Umbilical cord (tissue), 2 donors: ENCODE measurements at places on chromosomes 3 and 15. TPM values are rescaled to one million over a fixed set of nuclear protein-coding genes. Genes with fewer than 3 reads are reported as not detected.

DNA sequence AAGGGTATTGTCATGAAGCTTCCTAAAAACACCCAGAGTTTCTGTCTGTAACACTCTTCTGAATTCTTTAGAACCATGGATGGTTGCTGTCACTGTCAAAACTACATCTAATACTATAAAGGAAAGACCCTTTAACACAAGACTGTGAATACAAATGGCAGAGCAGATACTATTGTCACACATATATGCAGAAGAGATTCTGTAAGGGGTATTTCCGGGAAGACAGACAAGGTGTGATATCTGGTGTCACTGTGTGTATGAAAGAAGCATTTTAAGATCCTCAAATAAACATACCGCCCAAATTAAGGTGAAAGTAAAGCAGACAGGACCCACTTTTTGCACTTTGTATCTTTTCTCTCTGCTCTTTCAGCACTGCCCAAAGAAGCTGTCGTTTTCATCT lies 306.4 kb downstream of the RORA start:
- DNase-seq = no peak

DNA sequence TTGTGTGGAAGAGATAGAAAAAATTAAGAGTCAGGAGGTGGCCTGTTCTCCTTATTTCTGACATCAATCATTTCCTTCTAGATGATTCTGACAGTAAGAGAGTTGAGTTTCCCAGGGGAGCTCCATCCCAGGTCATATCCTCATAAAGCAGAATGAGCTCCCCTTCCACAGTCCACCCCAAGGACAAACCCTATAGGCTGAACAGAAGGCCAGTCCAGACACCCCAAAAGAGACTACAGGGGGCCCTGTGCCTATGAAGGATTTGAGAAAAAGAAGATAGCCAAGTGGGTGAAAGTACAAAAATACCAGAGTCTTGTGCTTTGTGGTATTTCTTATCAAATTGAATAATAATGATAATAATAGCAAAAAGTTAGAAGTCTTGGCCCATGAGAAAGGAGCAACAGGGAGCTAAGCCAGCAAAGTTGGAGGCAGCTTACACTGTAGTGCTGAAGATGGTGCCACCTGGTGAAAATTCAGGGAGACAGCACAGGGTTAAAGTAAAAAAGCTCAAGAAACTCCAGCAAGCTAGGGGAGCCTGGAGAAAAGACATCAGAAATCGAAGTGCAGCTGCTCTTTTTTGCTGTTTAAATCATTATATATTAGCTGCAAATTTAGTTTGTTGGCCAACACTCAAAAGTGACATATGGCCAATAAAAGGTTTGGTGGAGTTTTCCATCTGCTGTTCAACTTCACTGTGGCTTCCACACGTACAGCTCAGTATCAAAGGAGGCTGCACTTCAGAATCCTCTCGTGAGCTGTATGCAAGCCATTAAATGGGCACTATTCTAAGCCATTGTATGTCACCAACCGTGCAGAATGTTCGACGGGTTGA lies 35.8 kb upstream of the SLC24A5 start:
- peak; percentile 55 for DNase-seq

- no peak for DNase-seq
Observed at GRCh38 chr15:95292785-95293450, 1037.6 kb upstream of the NR2F2 start.

- no peak for DNase-seq
Observed at GRCh38 chr3:120196333-120196732, 88.7 kb downstream of the GPR156 start.

DNA sequence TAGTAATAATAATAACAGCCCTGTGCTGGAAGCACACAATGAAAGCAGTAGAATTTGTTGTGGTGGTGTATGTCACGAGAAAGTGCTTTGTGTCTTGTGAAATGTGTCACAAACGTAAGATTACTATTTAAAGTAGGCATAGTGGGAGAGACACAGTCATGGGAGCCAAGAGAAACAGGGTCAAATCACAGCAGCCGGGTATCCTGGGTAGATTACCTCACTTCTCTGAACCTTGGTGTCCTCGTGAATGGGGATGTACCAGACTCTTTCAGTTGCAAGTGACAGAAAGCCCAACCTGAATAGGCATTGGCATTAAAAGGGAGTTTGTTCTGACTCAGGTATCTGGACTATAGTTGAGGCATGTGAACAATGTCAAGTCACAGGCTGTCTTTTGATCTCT lies 29.1 kb upstream of the SRGAP3 start:
- DNase-seq = no peak

GRCh38 chr3:59788133-59788532 lies 738.3 kb upstream of the CFAP20DC start:
- no peak for DNase-seq

- DNase-seq = peak; percentile 62
Observed at GRCh38 chr3:58630076-58630709, 36.4 kb downstream of the FAM3D start.

- DNase-seq = peak; percentile 72
Observed at GRCh38 chr15:41568350-41569017, 9.5 kb downstream of the TYRO3 start.

- DNase-seq = no peak
Observed at GRCh38 chr3:8313560-8314267, 187.9 kb upstream of the LMCD1 start.

DNA sequence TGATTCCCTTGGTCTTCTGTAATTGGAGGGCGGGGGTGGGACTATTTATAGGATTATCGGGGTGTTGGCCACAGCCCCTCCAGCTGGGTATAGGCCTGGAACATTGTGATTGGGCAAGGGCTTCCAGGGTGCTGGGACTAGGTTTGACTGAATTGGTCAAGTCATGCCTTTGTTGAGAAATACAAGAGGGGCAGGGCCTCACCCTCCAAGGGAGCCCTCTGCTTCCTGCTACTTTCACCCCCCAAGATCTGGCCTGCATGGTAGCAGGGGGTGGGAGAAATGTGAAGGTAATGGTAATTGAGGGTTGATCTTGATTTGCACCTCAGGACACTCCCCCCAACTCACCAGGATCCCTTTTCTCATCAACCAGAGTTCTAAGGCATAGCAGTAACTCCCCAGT lies 25.2 kb downstream of the TRIM71 start:
- no peak for DNase-seq

- DNase-seq = no peak
Observed at GRCh38 chr3:101963902-101964362, 114.6 kb downstream of the NFKBIZ start.

DNA sequence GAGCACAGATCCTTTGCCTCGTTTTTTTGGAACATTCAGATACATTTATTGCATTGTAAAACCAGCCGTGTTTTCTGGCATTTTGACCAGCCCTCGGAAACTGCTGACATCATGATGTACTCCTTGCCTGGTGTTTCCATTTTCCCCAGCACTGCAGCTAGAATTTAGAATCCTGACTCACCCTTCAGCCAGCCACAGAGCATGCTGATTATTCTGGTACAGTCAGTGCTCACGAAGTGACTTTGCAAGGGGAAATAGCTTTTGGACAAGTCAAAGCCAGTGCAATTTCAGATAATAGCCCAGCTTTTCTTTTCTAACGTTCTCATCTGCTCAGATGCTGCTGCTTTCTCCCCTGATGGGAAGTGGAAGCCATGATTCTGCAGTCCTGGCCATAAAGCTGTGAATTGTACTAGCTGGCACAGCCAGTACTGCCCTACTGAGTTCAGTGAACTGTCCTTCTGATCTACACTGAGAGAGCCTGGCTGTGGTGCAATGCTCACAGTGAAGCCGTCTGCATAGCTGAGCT lies 12.1 kb upstream of the CNBP start:
- peak; percentile 91 for DNase-seq

- no peak for DNase-seq
Observed at GRCh38 chr15:101599091-101599490, 53.1 kb downstream of the TM2D3 start.

DNA sequence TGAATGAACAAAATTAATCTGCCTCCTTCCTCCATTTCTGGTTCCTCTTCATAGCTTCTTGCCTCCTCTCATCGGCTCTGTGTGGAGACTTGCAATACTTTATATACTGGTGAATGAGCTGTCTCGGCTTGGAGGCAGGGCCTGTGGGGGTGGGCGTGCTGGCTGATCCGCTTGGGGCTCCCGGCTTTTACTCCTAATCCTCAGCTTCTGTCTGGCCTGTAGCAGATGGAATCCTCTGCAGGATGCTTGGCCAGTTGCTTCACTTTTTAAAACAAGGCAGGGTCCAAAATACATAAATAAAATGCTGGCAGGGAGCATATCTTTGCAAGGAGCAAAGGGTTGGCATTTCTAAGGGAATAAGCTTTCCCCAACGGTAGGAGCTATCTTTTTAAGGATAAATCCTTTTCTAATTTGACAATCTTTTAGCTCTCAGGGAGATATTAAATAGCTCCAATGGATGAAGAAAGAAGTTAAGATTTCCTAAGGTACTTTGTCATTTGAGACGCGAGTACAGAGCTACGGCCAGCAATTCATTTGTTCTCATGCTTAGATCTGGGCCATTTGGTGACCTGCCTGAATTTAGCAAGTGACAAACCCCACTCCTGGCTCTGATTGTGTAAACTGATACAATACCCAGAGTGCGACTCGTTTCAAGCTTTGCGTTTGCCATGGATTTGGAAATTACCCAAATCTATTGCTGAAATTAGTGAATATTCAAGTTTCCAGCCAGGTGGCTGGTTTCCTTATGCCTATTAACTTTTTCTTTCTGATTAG lies 18.9 kb downstream of the SV2B start:
- DNase-seq = peak; percentile 91

DNA sequence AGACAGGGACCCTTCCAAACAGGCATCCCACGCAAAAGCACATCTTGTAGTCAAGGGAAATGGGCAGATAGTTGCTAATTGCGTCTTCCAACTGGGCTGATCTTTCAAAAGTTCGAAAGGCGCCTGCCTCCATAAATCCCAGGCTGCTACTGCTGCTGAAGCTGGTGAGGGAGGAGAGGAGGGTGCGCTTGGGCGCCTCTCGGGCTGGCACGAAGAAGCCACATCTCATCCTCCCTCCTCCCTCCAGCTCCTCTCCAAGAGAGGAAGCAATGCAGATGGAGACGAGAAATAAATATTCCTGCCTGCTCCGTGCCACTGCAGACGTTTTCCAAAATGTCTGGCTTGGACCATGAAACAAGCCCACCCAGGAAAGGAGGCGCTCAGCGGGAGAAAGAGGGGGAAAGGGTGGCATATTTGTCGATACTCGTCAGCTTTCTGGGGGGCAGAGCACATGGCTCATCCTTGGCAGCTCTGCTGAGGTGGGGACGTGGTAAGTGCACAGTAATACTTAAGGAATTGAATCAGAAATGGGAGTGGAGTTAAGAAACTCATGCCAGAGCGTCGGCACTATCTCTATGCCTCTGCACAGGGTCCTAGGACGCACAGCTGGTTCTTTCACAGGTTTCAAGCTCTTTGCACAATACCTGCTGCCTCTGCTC lies 88.9 kb upstream of the FEZF2 start:
- DNase-seq = no peak

- DNase-seq = no peak
Observed at GRCh38 chr15:69603369-69604071, 150.9 kb downstream of the RPLP1 start.

Gene CHRM5
- 4.6 TPM for total RNA-seq

Gene ZNF80
- 2.4 TPM for total RNA-seq

Gene CFAP20DC
- 9.4 TPM for total RNA-seq

Gene TMEM108
- total RNA-seq = 6.0 TPM

Gene TM6SF1
- 4.6 TPM for total RNA-seq
